Activated naive CD4-positive, alpha-beta T cell treated with anti-CD3 and anti-CD28 coated beads, Interleukin-2, amount 10 ng/mL, durations not matched to agents 7 days and 5 days (primary cell): ENCODE measurements at places on chromosomes 1 and 21.

DNA sequence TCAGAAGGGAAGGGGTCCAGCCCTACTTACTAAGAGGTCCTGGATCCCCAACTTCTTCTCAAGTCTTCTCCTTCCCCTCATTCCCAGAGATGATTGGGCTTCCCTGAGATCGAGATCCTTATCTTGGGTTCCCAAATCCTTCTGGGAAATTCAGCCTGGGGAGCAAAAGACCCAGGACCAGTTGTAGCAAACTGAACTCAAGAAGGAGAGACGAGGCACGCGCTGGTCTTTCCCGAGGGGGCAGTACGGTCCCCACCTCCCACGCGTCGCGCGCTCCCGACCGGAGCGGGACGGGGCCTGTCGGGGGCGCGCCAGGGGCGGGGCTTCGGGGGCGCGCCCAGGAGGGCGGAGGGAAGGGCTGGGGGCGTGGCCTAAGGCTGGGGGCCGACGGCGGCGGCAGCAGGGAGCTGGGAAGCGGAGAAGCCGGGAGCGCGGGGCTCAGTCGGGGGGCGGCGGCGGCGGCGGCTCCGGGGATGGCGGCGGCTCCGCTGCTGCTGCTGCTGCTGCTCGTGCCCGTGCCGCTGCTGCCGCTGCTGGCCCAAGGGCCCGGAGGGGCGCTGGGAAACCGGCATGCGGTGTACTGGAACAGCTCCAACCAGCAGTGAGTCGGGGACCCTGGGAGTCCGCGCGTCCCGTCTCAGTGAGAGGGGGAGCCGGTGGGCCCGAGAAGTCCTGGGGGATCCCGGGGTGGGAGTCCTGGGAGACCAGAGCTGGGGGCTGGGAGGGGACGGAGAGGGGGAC lies at the start of gene EFNA3:
Gene EFNA3 (plus strand): TSS at position 369 of the 741 bp plus-strand sequence. CDS start 105 bp downstream, at position 474.
- peak within 1 kb of the TSS; percentile 68 for H3K27ac ChIP-seq
- H3K36me3 ChIP-seq = peaks cover 6% of the 10 kb centered on the region
- DNase-seq = peak; percentile 73
- H3K4me1 ChIP-seq = peaks cover 76% of the 10 kb centered on the region
- peak within 1 kb of the TSS; percentile 73 for H3K4me3 ChIP-seq

DNA sequence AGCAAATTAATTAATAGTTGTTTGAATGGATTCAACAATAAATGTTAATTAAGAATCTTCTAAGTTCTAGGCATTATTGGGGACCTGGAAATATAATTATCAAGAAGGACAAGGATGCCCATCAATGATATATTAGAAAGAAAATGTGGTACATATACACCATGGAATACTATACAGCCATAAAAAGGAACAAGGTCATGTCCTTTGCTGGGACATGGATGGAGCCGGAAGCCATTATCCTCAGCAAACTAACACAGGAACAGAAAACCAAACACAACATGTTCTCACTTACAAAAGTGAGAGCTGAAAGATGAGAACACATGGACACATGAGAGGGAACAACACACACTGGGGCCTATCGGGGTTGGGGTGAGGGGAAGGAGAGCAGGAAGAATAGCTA lies 141.4 kb upstream of the JUN start:
- H3K4me1 ChIP-seq = peaks cover 58% of the 10 kb centered on the region
- no peak overlapping the region for H3K4me3 ChIP-seq
- H3K36me3 ChIP-seq = no peaks in the 10 kb centered on the region
- no peak overlapping the region for H3K27ac ChIP-seq
- H3K27me3 ChIP-seq = peaks cover 17% of the 10 kb centered on the region
- no peak for DNase-seq

DNA sequence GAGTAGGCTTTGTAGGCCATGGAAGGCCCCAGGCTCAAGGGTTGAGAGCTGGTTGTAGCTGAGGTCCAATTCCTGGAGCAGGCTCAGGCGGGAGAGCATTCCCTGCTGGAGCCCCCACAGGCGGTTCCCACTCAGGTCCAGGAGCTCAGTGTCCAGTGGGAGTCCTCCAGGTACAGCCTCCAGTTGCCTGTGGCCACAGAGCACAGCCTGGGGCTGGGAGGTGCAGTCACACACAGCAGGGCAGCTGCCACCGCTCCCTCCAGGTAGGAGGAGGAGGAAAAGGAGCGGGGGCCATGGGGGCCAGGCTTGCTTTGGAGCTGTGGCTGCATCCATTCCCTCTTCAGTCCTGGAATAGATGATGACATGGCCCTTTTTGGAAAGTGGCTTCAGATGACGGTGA lies 2.8 kb downstream of the LINGO4 start:
- H3K4me1 ChIP-seq = peaks cover 6% of the 10 kb centered on the region
- H3K27ac ChIP-seq = no peak overlapping the region
- H3K27me3 ChIP-seq = peaks cover 72% of the 10 kb centered on the region
- DNase-seq = no peak
- H3K4me3 ChIP-seq = no peak overlapping the region

GRCh38 chr1:239843541-239843940 lies 248.1 kb upstream of the FMN2 start:
- no peaks in the 10 kb centered on the region for H3K36me3 ChIP-seq
- DNase-seq = no peak
- H3K27me3 ChIP-seq = no peaks in the 10 kb centered on the region
- no peak overlapping the region for H3K4me3 ChIP-seq
- H3K27ac ChIP-seq = no peak overlapping the region

DNA sequence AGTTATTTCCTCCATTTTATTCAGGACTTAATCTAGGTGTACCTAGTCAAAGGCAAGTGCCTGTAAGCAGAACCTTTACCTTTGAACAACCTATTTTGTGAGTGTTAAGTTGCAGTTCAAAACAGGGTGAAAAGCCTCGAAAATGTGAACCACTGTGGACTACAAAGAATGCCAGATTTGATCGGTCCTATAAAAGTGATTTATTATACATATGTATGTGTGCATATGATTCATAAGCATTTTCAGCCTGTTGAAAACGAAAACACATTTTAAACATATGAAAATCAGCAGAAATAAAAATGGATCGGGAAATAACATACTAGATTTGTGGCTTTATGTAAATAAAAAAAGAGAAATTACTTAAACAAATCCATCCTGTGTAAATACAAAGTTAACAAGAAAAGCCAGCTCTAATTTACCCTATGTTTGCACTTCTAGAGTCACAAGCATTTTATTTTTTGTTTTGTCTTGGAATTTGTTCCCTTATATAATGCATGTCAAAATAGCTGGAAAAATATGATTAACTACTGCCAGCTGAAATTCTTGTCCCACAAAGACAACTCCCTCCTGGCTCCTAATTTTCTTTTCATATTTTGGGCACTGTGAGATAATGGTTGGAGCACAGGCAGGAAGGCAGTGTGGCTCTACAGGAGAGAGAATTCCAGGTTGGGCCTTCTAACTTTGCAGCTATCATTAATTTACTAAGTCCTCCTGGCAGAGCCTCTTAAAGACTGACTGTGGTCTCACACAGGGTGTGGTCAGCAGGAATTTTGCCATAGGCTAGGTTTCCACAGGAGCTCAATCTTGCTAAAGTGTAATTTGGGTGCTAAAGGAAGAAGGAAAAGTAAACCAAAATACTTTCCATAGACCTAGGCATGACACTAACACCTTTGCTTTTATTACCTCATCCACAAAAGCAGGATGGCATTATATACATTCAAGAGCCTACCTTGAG lies 70.2 kb upstream of the CDC42BPA start:
- no peak for DNase-seq
- H3K4me1 ChIP-seq = no peaks in the 10 kb centered on the region
- no peaks in the 10 kb centered on the region for H3K36me3 ChIP-seq
- H3K27ac ChIP-seq = no peak overlapping the region

GRCh38 chr1:228092342-228093049 lies 10.0 kb downstream of the ARF1 start:
- no peak overlapping the region for H3K27ac ChIP-seq
- H3K4me1 ChIP-seq = peaks cover 55% of the 10 kb centered on the region
- no peak overlapping the region for H3K4me3 ChIP-seq
- H3K27me3 ChIP-seq = no peaks in the 10 kb centered on the region
- peak; percentile 6 for DNase-seq
- peaks cover 78% of the 10 kb centered on the region for H3K36me3 ChIP-seq

DNA sequence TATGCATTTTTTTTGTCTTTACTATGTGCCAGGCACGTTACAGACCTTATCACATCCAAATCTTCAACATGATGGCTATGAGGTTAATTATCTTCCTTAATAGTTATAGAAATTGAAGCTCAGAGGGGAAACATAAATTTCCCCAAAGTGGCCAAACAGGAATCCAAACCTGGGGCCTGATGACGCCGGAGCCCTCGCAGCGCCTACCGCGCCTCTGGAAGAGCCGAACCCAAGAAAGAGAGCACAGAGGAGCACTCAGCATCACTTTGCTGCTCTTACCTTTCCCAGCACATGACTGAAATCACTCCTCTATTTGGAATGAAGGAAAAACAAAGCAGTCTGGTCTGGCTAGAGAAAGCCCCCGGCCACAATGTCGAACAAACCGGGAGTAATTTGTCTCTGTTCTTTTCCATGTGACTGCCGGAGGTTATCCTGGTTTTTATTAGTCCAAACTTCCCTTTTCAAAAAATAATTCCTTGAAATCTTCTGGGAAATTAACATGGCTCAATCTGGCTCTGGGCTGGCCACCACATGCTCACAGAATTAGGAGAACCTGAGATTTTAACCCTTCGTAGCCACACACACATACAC lies 195.5 kb downstream of the ADSS2 start:
- H3K4me3 ChIP-seq = no peak overlapping the region
- H3K4me1 ChIP-seq = peaks cover 6% of the 10 kb centered on the region
- no peak for DNase-seq
- H3K27me3 ChIP-seq = peaks cover 3% of the 10 kb centered on the region

DNA sequence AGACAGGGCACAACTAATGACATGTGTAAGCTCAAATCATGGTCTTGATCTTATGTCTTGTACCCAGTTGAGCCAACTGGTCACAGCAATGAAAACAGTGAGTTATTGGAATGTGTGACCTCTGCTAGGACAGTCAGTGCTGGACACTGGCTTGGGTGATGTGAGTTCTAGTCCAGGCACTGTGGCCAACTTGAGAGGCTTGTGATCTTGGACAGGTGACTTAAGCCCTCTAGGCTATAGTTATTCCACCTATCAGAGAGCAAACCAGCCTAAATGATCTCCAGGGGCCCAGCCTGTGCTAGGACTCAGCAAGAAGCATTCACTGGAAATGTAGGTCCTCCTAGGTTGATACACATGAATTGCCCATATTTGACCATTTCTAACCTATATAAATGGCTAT lies 1.1 kb downstream of the KCNE2 start:
- H3K4me1 ChIP-seq = peaks cover 6% of the 10 kb centered on the region
- no peaks in the 10 kb centered on the region for H3K36me3 ChIP-seq
- no peak overlapping the region for H3K4me3 ChIP-seq
- no peak overlapping the region for H3K27ac ChIP-seq

DNA sequence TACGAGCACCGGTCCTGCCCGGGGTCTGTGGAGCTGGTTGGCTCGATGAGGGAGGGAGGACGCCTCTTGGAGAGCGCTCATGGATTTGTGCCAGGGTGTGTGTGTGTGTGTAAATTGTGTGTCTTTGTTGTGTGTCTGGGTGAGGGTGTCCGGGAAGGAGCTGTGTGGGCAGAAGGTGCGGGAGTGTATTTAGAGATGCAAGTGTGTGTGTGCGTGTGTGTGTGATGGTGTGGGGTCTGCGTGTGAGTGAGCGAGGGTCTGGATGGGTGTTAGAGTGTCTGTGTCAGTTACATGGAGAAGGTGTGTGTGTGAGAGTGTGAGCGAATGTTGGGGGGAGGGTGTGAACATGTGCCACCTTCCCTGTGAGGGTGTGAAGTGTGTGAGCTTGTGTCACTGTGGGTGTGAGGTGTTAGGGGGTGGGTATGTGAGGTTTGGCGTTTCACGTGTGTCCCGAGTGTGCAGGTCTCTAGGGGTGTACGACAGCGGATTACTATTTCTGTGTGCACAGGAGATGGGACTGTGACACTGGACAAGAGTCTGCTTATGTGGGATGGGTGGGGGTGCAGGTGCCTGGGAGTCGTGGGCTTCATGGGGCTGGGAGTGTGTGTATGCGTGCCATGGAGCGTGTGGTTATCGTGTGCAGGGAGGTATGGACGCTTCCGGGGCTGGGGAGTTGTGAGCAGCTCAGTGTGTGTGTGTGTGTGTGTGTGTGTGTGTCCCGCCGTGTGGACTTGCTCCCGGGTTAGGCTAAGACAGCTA lies 880 bp downstream of the IGSF21 start:
- H3K27ac ChIP-seq = no peak overlapping the region
- no peak for DNase-seq
- peaks cover 77% of the 10 kb centered on the region for H3K27me3 ChIP-seq
- peaks cover 5% of the 10 kb centered on the region for H3K4me1 ChIP-seq

DNA sequence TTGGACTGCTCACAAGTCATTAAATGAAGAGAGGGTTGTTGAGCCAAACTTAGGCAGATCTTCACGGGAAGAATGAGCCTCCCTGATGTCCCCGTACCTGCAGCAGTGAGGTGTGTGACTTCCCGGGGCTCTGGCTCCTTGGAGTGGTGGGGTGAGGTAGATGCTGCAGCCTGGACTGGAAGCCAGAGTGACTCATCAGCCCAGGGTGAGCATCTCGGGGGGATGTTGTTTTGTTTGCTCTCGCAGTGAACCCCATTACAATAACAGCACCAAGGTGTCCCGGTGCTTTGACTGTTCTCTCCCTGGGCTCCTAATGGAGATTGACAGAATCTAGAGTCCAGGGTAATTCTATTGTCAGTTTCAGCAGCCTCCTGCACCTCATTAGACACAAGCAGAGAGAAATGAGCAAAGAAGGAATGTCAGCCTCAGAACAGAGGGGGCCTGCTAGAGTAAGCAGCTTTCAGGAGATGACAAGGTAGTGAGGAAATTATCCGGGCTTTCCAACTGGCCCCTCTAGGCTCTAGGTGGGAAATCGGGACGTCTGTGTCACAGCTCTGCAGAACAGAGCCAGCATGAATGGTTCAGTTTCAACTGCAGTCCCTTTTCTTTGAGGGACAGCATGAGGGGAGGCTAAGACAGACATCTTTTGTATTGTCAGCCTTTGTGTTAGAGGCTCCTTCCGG lies 36.0 kb upstream of the LRRN2 start:
- H3K36me3 ChIP-seq = no peaks in the 10 kb centered on the region
- H3K4me1 ChIP-seq = no peaks in the 10 kb centered on the region
- no peak overlapping the region for H3K4me3 ChIP-seq
- H3K27me3 ChIP-seq = peaks cover 20% of the 10 kb centered on the region
- no peak overlapping the region for H3K27ac ChIP-seq

GRCh38 chr1:167628741-167629515 lies 1.1 kb upstream of the RCSD1 start:
- H3K4me1 ChIP-seq = peaks cover 69% of the 10 kb centered on the region
- H3K27me3 ChIP-seq = no peaks in the 10 kb centered on the region
- H3K27ac ChIP-seq = peak overlapping the region; percentile 98
- no peak for DNase-seq
- peaks cover 59% of the 10 kb centered on the region for H3K36me3 ChIP-seq

DNA sequence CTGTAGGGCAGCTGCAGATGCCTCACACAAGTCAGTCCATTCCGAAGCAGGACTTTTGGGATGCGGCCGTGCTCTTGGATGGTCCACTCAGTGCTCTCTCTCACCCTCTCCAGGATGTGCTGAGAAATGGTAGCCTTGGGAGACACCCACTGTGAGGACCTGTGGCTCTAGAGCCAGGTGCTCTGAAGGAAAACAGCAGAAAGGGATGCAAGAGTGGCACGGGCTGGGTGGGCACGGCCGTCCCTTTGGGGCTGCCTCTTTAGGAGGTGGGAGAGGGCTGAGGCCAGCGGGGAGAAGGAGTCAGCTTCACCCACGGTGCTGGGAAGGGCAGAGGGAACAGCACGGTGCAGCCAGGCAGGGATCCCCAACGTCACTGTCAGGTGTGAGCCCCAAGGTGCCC lies 106.1 kb downstream of the RIPK4 start:
- no peak overlapping the region for H3K27ac ChIP-seq
- DNase-seq = no peak
- H3K4me1 ChIP-seq = no peaks in the 10 kb centered on the region
- no peaks in the 10 kb centered on the region for H3K36me3 ChIP-seq
- H3K4me3 ChIP-seq = no peak overlapping the region
